ENCODE measurements at places on chromosomes 5 and 9.

- DNase-seq: no peak
Observed at GRCh38 chr5:39417979-39418378, 6.8 kb downstream of the DAB2 start.

- DNase-seq: no peak
Observed at GRCh38 chr5:9174446-9174845, 371.4 kb downstream of the SEMA5A start.

DNA sequence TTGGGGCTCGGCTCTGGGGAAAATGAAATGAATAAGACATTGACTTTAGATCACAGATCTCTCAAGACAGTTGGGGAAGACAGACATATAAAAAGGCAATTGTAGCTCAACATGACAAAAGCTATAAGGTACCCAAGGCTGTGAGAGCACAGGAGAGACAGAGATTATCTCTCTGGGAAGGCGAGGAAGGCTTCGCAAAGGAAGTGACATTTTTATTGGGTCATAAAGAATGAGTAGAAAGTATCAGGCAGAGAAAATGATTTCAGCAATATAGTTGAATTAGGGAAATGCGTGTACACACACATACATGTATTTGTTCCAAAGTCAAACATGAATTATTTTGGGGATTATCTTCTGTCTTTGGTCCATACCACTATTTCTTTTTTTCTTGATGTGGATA is 381.8 kb upstream of the ADAMTSL1 start:
- DNase-seq: no peak

- peak; percentile 56 for DNase-seq
Observed at GRCh38 chr5:77852514-77853352, 76.6 kb upstream of the TBCA start.

- DNase-seq: no peak
Observed at GRCh38 chr9:87520172-87520683, 22.6 kb downstream of the DAPK1 start.

DNA sequence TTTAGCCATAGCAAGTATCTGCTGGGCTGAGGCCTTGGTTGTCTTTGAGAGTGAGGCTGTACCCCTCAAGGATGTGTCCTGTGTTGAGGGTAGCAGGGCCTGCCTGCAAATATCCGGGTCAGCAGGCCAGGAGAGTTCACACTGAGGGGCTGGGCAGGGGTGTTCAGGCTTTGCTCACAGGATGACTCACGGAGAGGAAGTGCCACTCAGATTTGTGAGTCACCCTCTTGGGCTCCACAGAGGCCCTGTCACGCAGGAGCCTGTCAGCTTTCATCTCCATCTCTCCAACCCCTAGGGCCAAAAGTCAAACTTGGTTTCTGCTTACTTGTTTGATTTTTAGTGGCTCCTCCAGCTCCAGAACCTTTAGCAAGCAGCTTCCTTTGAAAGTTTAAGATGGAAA is 211.5 kb downstream of the SEC61B start:
- DNase-seq: peak; percentile 75

DNA sequence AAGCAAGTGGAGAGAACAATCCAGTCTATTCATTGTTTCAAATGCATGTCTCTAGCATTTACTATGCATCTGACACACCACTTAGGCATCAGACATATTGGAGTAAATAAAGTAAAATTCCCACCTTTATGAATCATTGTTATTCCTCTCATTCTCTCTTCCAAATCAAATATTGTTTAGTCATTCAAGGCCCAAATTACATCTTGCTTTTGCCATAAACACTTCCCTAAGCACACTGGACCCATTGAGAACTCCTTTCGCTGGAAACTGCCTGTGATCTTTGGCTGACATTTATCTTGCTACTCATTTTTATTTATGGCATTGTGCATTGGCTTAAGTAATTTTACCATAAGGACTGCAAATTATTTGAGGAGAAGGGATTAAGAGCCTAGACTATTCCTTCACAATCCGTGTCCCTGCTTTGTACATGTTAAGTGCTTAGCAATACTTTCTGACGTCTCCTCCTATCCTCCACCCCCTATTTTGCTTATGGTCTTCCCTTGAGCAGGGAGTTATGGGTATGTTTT is 7.4 kb downstream of the C5orf46 start:
- peak; percentile 52 for DNase-seq

- DNase-seq: no peak
Observed at GRCh38 chr5:165999693-166000320, 2291.6 kb upstream of the WWC1 start.

DNA sequence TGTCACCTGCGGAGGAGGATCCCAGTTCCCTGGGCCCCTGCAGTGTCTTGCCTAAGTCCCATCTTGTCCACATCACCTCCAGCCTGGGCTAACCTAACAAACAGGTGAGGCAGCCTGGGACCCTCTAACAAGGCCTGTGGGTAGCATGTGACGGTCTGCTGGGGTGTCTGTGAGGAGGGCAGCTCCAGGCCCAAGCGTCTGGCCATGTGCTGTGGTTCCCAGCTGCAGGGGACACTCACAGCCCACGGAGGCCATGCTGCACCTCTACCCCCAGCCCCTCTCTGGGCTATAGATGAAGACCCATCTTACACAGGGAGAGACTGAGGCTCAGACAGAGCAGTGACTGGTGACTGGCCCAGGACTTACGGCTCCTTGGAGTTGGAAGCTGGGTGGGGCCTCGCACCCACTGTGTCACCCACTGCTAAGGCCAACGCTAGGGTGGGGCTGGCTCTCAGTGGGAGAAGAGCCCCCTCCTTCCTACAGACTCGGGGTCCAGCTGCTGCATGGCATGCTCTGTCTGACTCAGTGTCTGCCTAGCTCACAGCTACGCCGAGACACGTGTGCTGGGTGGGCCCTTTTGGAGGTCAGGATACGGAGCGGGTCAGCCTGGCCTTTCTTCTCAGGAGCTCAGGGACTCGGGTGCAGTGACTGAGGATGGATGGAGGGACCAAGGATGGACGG is 40.8 kb upstream of the RNF130 start:
- no peak for DNase-seq

DNA sequence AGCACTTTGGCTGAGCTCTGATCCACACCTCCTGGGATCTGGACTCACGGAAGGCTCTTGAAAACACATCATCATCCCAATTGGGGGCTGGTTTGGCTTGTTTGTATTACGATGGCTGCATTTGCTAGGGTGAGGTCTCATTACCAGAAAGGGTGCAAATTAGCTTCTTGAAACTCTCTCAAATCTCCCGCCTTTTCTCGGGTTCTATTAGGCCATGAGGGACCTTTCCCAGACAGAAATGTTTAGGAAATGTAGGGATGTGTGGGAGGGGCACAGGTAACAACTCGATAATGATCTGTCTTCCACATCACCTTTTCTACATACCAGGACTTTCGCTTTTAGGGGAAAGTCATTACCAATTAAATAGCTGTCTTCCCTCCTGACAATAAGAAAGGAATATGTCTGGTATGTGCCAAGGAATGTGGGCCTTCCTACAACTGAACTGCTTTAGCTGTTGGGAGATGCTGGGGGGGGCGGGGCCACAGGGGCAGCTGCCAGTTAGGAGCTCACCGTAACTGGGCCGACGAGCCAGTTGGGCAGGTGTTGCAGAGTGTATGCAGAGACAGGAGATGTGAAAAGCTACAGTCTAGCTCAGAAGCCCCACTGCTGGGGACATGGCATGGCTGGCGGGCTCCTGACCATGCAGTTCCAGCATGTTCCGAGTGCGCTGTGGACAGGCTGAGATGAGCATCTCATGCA is 71.2 kb downstream of the AK8 start:
- no peak for DNase-seq

GRCh38 chr9:137836831-137837241 is 40.7 kb upstream of the CACNA1B start:
- DNase-seq: no peak

DNA sequence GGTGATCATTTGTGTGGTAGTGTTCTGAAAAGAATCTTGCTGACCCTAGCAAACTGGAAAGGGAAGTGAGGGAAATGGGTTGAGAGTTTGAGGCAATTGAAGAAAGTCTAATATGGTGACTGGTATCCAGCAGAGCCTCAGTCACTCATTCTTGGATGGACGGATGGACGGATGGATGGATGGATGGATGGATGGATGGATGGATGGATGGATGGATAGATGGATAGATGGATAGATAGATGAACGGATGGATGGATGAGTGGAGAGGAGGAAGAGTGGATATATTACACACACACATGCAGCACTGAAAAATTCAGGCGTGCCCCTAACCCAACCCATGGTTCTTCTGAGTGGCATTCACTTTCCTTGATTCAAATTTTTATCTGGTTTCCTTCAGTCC is 277.6 kb downstream of the EBF1 start:
- DNase-seq: no peak

GRCh38 chr5:140113180-140113698 is 670 bp upstream of the PURA start:
- DNase-seq: no peak

DNA sequence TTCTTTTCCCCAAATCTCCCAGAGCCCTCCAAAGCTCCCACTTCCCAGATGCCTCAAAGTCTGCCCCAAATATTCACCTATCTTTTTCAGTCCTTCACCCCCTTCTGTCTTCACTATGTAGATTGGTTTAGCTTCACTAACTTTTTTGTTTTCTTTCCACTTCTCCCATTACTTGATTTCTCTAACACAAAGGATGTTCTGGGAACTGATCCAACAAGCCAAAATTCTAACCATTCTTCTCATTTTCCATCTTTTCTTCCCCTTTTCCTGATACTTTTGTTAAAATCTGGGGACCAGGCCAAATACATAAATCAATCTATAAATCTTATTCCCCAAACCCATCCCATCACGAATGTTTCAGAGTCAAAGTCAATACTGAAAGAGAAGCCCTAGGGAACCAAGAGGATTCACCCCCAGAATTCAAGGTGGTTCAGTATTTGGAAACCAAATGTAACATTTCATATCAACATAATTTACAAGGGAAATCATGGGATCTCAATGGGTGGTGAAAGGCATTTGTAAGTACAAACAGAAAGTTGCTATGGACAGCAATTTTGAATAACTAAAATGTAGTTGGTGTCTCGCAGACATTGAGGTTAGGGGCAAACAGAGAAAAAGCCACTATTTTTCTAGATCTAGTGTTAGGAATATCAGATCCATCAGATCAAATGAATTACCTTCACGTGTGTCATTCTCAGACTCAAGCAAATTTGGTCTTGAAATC is 35.3 kb downstream of the APTX start:
- peak; percentile 64 for DNase-seq

DNA sequence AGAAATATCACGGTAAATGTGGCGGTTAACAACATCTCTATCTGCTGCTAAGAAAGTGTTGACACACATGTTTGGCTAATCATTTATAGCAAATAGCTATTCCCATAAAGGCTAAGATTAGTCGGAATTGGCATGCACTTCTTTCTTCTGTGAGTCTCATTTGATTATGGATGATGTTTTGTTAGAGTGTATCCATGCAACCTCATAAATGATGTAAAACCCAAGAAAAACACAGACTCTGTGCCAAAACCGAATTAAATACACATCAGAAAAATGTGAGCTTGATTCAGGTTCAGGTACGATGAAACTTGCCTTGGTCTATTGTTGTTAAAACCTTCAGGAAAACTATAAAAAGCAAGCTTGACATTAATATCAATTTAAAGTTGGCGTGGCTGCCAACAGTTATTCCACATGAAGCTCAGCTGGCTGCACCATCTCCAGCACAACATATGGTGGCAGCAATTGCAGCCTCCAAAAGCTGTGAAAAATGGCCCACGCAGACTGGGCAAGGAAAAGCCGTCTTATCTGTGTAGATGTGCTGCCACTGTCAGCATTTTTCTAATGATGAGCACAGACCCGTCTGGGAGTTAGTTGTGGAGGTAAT is 41.1 kb upstream of the ICE1 start:
- DNase-seq: peak; percentile 52

All from fibroblast of the aortic adventitia (primary cell).